Karpas-422 (cell line): ENCODE measurements at places on chromosomes 6 and 20. TPM values are rescaled to one million over a fixed set of nuclear protein-coding genes. Genes with fewer than 3 reads are reported as not detected.

- no peaks in the 10 kb centered on the region for H3K36me3 ChIP-seq
- H3K4me1 ChIP-seq: no peaks in the 10 kb centered on the region
These were observed 56.0 kb downstream of the CLIC5 start for GRCh38 chr6:45959534-45960145.

The TOX2 gene
- 42.9 and 54.1 TPM in 2 replicates for total RNA-seq

DNA sequence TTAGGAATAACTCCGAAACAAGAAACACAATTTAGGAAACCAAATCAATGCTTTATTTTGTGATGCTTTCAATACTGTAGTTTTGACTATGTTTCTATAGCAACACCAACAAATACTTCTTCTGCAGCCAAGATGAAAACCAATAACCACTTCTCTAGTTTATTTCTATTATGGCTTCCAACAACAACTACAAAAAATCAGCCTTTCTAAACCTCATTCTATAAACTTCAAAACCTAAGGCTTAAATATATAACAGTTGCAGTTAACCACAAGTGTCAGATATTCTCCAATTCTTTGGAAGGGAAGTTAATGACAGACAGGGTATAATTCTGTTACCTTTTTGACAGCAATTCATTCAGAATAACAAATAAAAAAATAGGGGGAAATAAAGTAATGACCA, 80.9 kb downstream of the EPB41L2 start:
- no peak overlapping the region for H3K27ac ChIP-seq
- H3K4me1 ChIP-seq: no peaks in the 10 kb centered on the region
- no peak for DNase-seq
- H3K4me3 ChIP-seq: no peak overlapping the region
- no peaks in the 10 kb centered on the region for H3K27me3 ChIP-seq

- H3K4me3 ChIP-seq: no peak overlapping the region
- DNase-seq: no peak
- no peak overlapping the region for H3K27ac ChIP-seq
These were observed 71.2 kb downstream of the HIVEP1 start for GRCh38 chr6:12083302-12083701.

DNA sequence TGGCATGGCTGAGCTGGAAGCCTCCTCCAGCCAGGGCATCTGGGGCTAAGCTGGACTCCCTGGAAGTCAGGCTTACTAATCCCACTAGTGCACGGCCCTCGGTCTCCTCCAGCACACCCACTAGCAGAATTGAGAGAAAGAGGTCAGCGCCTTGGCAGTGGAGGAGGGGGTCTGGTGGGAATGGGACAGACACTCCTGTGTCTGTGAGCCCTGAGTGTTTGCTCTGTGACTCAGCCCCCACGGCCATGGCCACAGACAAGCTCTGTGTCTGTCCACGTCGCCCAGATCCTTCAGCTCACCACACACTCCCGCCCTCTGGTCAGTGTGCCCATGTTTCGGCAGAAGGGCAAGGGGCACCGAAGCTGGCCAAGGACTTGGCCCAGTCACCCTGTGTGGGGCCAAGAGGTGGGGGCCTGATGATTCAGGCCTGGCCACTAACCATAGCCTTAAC, 8.8 kb downstream of the MDFI start:
- no peak for DNase-seq
- H3K36me3 ChIP-seq: no peaks in the 10 kb centered on the region
- no peaks in the 10 kb centered on the region for H3K27me3 ChIP-seq

- DNase-seq: no peak
- H3K27me3 ChIP-seq: no peaks in the 10 kb centered on the region
- no peaks in the 10 kb centered on the region for H3K36me3 ChIP-seq
- H3K4me1 ChIP-seq: no peaks in the 10 kb centered on the region
These were observed 641 bp downstream of the TCF15 start for GRCh38 chr20:609371-609964.

- H3K4me1 ChIP-seq: no peaks in the 10 kb centered on the region
- no peaks in the 10 kb centered on the region for H3K36me3 ChIP-seq
- no peaks in the 10 kb centered on the region for H3K27me3 ChIP-seq
- H3K4me3 ChIP-seq: no peak overlapping the region
- no peak overlapping the region for H3K27ac ChIP-seq
These were observed 52.3 kb upstream of the ADGRF1 start for GRCh38 chr6:47094241-47094925.

DNA sequence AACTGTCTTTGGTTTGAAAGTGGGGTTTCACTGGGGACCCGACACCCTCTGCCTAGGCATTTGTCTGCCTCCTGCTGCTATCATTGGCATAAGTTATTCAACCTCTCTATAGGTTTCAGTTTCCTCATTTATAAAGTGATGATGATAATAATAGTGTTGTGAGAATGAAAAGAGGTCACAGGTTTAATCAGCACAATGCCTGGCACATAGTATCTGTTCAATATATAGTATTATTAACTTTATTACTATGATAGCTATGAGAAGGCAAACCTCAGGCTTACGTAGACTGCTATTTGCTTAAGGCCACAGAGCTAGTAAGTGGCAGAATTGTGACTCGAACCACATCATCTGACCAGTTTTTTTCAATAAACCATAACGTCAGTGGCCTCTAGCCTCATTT, 256.8 kb downstream of the CDKAL1 start:
- no peak for DNase-seq
- H3K27ac ChIP-seq: no peak overlapping the region
- H3K36me3 ChIP-seq: no peaks in the 10 kb centered on the region
- no peaks in the 10 kb centered on the region for H3K4me1 ChIP-seq
- no peaks in the 10 kb centered on the region for H3K27me3 ChIP-seq

The SLC17A2 gene
- not detected in 2 replicates for total RNA-seq

- no peaks in the 10 kb centered on the region for H3K36me3 ChIP-seq
- peaks cover 4% of the 10 kb centered on the region; the same call in 1 of the 2 replicates for H3K4me1 ChIP-seq
- H3K27me3 ChIP-seq: no peaks in the 10 kb centered on the region
- H3K4me3 ChIP-seq: no peak overlapping the region
- no peak overlapping the region for H3K27ac ChIP-seq
- no peak for DNase-seq
These were observed 29.1 kb downstream of the SHLD1 start for GRCh38 chr20:5779071-5779900.

GRCh38 chr20:36439040-36439730, 102.1 kb upstream of the MYL9 start:
- no peak overlapping the region for H3K4me3 ChIP-seq
- no peak overlapping the region for H3K27ac ChIP-seq
- no peaks in the 10 kb centered on the region for H3K27me3 ChIP-seq
- no peaks in the 10 kb centered on the region for H3K36me3 ChIP-seq
- DNase-seq: peak; percentile 80
- H3K4me1 ChIP-seq: no peaks in the 10 kb centered on the region

The HLA-DRB5 gene
- 445 and 522 TPM in 2 replicates for total RNA-seq

The SPTLC3 gene
- not detected in 2 replicates for total RNA-seq

The HM13 gene
- total RNA-seq: 54.4 and 69.6 TPM in 2 replicates

The RTEL1 gene
- total RNA-seq: 6.4 and 8.3 TPM in 2 replicates

The ERVFRD-1 gene
- total RNA-seq: not detected in 2 replicates

The KCNK5 gene
- not detected in 2 replicates for total RNA-seq

GRCh38 chr6:104885518-104886043, 25.9 kb upstream of the HACE1 start:
- H3K27ac ChIP-seq: no peak overlapping the region
- no peaks in the 10 kb centered on the region for H3K4me1 ChIP-seq
- no peaks in the 10 kb centered on the region for H3K27me3 ChIP-seq
- no peaks in the 10 kb centered on the region for H3K36me3 ChIP-seq
- no peak for DNase-seq

- peak; percentile 93 for DNase-seq
- H3K4me3 ChIP-seq: no peak overlapping the region
These were observed 1.3 kb upstream of the NNAT start for GRCh38 chr20:37519508-37520418.

GRCh38 chr6:135310291-135310690, 129.2 kb downstream of the MYB start:
- peak overlapping the region; percentile 1; the same call in 1 of the 2 replicates for H3K27ac ChIP-seq
- H3K4me3 ChIP-seq: no peak overlapping the region
- peaks cover 32% of the 10 kb centered on the region for H3K4me1 ChIP-seq
- H3K36me3 ChIP-seq: no peaks in the 10 kb centered on the region
- no peak for DNase-seq

DNA sequence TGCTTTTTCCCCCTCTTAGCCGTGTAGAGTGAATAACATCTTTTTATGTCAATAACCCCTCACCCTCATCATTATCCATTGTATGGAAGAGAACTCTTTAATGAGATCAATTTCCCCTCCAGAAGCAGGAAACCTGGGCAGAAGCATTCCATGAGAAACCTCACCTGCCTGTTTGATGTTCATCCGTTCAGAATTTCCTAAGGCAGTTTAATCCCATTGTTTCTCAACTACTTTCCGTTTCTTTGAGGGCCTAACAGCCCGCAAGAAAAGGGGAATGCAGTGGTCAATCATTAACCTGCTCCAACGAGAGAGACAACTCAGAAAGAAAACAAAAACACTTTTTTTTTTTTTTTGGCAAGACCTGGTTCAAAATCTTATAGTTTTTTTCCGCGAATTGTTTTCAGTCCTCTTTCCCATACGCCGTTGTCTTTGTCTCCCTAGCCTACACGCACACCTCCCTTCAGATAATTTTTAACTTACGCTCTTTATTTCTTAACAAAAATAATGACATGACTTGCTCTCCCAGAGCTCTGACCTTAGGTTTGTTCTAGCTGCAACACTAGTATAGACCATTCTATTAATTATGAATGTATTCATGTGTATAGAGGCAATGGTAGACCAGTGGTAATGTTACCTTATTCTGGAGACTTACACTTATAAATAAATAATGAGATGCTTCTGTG, 25.6 kb upstream of the ID4 start:
- no peaks in the 10 kb centered on the region for H3K36me3 ChIP-seq
- H3K4me1 ChIP-seq: no peaks in the 10 kb centered on the region
- no peak for DNase-seq
- no peak overlapping the region for H3K4me3 ChIP-seq
- H3K27me3 ChIP-seq: no peaks in the 10 kb centered on the region

- H3K27me3 ChIP-seq: no peaks in the 10 kb centered on the region
- no peak overlapping the region for H3K27ac ChIP-seq
- DNase-seq: no peak
- H3K4me3 ChIP-seq: no peak overlapping the region
- no peaks in the 10 kb centered on the region for H3K4me1 ChIP-seq
These were observed 339.0 kb upstream of the ADGRB3 start for GRCh38 chr6:68296126-68296525.

- no peaks in the 10 kb centered on the region for H3K27me3 ChIP-seq
- H3K4me1 ChIP-seq: peaks cover 1% of the 10 kb centered on the region; the same call in 1 of the 2 replicates
- H3K27ac ChIP-seq: no peak within 1 kb of the TSS
- no peak within 1 kb of the TSS for H3K4me3 ChIP-seq
- DNase-seq: no peak
These were observed at the start of gene HAO1 for GRCh38 chr20:7940341-7940740. Gene HAO1 (minus strand): TSS chr20:7940458. CDS start chr20:7940422, 36 bp downstream.

DNA sequence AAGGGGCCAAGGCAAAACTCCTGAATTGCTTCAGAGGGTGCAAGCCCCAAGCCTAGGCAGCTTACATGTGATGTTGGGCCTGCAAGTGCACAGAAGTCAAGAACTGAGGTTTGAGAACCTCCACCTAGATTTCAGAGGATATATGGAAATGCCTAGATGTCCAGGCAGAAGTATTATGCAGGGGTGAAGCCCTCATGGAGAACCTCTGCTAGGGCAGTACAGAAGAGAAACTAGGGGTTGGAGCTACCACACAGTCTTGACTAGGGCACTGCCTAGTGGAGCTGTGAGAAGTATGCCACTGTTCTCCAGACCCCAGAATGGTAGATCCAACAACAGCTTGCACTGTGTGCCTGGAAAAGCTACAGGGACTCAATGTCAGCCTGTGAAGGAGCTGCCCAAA, 179.7 kb upstream of the GJE1 start:
- H3K4me3 ChIP-seq: no peak overlapping the region
- H3K4me1 ChIP-seq: no peaks in the 10 kb centered on the region
- H3K27me3 ChIP-seq: no peaks in the 10 kb centered on the region

GRCh38 chr6:166595949-166596348, 9.5 kb upstream of the RAMACL start:
- H3K27ac ChIP-seq: peak overlapping the region; percentile 41; the same call in 1 of the 2 replicates
- H3K27me3 ChIP-seq: no peaks in the 10 kb centered on the region
- H3K4me3 ChIP-seq: no peak overlapping the region
- DNase-seq: no peak
- peaks cover 69% of the 10 kb centered on the region for H3K4me1 ChIP-seq

The DEFB124 gene
- total RNA-seq: not detected in 2 replicates

GRCh38 chr6:113776998-113777397, 80.1 kb upstream of the MARCKS start:
- H3K36me3 ChIP-seq: no peaks in the 10 kb centered on the region
- no peak for DNase-seq
- H3K4me1 ChIP-seq: no peaks in the 10 kb centered on the region
- H3K4me3 ChIP-seq: no peak overlapping the region

The GNL1 gene
- 48.6 and 53.9 TPM in 2 replicates for total RNA-seq

DNA sequence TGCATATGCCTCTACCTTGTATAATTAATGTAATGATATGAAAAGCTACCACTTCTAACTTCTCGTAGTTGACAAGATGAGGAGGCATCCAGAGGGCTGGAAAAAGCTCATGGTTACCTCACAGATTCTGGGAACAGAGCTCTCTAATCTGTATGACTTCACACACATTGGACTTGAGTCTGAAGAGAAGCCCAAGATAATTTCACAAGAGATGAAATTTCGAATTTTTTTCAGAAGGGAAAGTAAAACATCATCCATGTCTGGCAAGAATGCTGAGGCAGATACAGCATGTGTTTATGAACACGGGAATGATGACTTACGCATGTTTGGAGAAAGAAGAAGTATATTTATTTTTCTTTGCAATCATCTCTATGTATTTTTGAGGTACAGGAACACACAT, 141.8 kb upstream of the TENT5A start:
- DNase-seq: no peak
- H3K4me3 ChIP-seq: no peak overlapping the region
- H3K27me3 ChIP-seq: no peaks in the 10 kb centered on the region
- no peak overlapping the region for H3K27ac ChIP-seq
- H3K4me1 ChIP-seq: no peaks in the 10 kb centered on the region
- H3K36me3 ChIP-seq: no peaks in the 10 kb centered on the region

The KCNK16 gene
- total RNA-seq: not detected in 2 replicates

The LY6G6F gene
- not detected in 2 replicates for total RNA-seq

GRCh38 chr6:5930143-5930770, 76.5 kb downstream of the NRN1 start:
- peaks cover 4% of the 10 kb centered on the region; the same call in 1 of the 2 replicates for H3K27me3 ChIP-seq
- no peaks in the 10 kb centered on the region for H3K4me1 ChIP-seq
- H3K36me3 ChIP-seq: no peaks in the 10 kb centered on the region
- H3K4me3 ChIP-seq: no peak overlapping the region
- no peak for DNase-seq
- H3K27ac ChIP-seq: no peak overlapping the region

The FAM162B gene
- not detected in 2 replicates for total RNA-seq

- H3K4me1 ChIP-seq: no peaks in the 10 kb centered on the region
- no peaks in the 10 kb centered on the region for H3K27me3 ChIP-seq
- H3K27ac ChIP-seq: no peak overlapping the region
- H3K36me3 ChIP-seq: no peaks in the 10 kb centered on the region
- no peak overlapping the region for H3K4me3 ChIP-seq
- DNase-seq: no peak
These were observed 284.2 kb downstream of the DOK5 start for GRCh38 chr20:54759589-54759988.
